Activated naive CD8-positive, alpha-beta T cell treated with anti-CD3 and anti-CD28 coated beads, Interleukin-2, amount 50 U/mL, for 24 hours (primary cell): ENCODE measurements at places on chromosomes 16 and 17.

- DNase-seq = no peak
Observed at GRCh38 chr16:85144026-85144915, 32.0 kb upstream of the CIBAR2 start.

- DNase-seq = no peak
Observed at GRCh38 chr17:77893144-77894044, 65.1 kb upstream of the TNRC6C start.

DNA sequence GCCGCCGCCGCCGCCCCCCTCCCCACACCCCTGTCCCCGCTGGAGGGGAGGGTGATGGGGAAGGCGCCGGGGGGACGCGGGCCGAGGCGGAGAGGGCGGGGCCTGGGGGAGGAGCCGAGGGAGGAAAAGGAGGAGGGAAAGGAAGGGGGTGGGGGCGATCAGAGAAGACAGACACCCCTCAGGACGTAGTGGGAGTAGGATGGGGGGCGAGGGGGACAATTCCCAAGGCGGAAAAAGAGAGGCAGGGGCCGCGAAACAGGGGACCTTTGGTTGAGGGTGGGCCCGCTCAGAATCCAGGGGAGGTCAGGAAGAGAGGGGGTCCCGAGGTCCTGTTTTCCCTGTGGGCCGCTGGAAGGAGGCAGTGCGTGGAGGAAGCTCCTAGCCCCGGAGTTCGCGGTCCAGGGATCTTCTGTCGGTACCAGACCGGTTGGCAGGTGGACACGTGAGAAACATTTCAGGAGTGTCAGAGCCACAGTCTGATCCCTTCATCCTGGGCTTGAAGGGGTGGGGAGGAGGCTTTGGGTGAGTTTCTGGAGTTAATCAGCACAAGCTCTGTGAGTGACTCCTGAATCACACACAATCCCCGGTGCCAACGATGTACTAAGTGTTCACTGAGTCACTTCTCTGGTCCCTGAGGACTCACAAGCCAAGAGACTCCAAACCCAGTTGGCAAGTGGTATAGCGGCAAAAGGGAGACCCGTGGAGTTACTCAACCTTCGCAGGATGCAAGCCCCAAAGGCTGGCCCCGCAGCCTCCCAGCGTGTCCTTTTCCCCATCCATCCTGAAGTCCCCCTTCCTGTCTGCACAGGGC lies at the start of gene XYLT1:
Gene XYLT1, minus strand, starts transcription at position 53 of the 811 bp plus-strand sequence. CDS start 164 bp downstream, outside the sequence.
- DNase-seq = peak; percentile 55

DNA sequence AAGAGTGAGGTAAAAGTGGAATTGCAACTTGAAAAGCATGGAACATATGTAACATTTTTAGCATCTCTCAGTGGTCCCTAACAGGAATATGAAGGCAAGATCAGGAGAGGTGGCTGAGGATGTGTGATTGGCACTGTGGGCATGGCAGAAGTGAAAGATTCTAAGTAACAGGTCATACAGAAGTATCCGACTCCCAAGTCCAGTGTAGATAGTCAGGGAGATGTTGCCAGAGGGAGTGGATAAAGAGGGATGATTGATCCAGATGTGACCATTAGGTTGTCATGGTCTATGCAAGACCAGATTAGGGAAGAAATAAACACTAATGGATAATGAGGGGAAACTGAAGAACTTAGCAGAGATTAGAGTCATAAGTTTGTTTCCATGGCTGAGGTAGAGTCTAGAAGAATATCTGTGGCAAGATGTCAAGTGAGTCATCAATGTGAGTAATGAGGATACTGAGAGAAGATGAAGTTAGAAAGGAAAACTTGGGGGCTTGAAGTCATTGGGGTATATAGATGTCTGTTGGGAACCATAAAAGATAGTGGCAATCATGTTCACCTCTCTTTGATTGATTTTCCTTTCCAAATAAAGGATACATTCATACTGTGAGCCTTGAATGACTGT lies 23.9 kb upstream of the CAPNS2 start:
- DNase-seq = no peak

GRCh38 chr17:49106321-49107210 lies 26.0 kb upstream of the B4GALNT2 start:
- DNase-seq = no peak

GRCh38 chr17:18191236-18191667 lies 7.6 kb downstream of the ALKBH5 start:
- DNase-seq = no peak

- no peak for DNase-seq
Observed at GRCh38 chr17:10019941-10020451, 114.9 kb upstream of the RCVRN start.
